AG10803 (cell line): ENCODE measurements at places on chromosomes 6 and 20.
A peak's percentile ranks its signal among the peaks of the same experiment; 100 is the strongest.

GRCh38 chr20:45918779-45919537, 7.0 kb upstream of the PLTP start:
- DNase-seq: no peak

DNA sequence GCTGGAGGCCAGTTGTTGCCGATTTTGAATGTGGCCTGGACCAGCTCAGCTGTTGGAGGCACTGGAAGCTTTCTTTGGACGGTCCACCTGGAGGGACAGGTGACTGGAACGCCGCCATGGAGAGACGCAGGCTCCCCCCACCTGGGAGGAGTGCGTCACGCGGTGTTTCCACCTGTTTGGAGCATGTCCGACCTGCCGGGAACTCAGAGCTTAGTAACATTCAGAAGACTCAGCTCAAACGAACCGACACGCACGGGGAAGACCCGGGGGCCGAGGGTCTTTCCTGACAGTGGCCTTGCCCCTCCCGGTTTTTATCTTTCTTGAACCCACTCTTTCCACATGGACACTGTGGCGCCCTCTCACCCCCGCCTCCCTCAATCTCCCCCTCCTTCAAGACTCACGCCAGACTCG, 141.6 kb downstream of the SMOC2 start:
- no peak for DNase-seq

- DNase-seq: peak; percentile 38
These were observed 1190.5 kb upstream of the EYS start for GRCh38 chr6:66897576-66897975.

DNA sequence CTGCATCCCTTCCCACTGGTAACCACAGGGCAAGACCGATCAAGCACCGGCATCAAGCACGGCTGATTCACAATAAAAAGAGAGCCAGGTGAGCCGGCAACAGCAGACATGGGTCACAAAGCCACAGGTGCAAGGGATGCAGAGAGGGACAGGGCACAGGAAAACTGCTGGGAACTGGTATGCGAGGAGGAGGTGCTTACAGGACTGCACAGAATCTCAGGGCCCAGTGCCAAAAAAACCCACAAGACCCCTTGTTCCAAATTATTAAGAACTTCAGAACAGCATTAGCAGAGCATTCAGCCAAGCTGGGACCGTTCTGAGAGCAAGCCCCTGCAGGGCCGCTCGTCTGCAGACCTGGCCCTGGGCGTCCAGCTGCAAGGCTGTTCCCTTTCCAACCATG, 35.4 kb downstream of the BFSP1 start:
- DNase-seq: no peak

DNA sequence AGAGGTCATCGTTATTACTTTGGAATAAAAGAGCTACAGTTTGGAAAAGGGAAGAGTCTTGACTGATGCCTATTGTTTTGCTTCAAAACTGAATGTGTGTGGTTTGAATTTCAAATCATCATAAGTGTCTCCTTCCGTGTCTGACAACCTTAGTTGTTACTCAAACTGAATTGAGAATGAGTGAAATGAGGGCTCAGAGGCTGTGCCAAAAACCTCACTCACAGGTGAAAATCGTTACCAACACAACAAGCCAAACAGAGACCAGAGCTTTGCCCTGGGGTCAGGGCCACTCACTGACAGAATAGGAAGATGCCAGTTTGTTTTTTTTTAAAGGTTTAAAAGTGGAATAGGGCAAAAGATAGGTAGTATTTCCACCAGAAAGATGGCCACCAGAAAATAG, 15.2 kb upstream of the SIRT5 start:
- DNase-seq: no peak
